ENCODE measurements at places on chromosomes 2 and 18. TPM values are rescaled to one million over a fixed set of nuclear protein-coding genes. Genes with fewer than 3 reads are reported as not detected.

Gene ALLC
- not detected for total RNA-seq

Gene CHCHD5
- 46.6 TPM for total RNA-seq

Gene ARL4C
- 16.2 TPM for total RNA-seq

Gene LYG2
- not detected for total RNA-seq

GRCh38 chr2:66573416-66573815 is 138.5 kb downstream of the MEIS1 start:
- DNase-seq, result peak; percentile 50

- no peak for DNase-seq
Measured at GRCh38 chr2:506866-507265, 170.3 kb downstream of the TMEM18 start.

DNA sequence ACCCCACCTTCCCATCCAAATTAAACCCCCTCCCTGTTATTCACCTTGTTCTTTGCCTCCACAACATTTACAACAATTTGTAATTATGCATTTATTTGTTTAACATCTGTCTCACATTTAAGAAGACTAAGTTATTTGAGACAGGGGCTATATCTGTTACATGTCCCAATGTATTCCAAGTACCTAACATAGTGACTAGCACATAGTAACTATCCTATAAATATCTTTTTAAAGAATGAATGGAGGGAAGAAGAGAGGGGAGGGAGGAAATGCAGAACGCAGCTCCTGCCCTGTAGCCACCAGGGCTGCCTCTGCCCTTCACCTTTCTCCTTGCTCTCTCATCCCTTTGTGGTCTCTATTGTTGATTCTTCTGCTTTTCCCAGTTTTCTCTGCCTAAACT is 40.6 kb downstream of the HDHD2 start:
- DNase-seq, result no peak

DNA sequence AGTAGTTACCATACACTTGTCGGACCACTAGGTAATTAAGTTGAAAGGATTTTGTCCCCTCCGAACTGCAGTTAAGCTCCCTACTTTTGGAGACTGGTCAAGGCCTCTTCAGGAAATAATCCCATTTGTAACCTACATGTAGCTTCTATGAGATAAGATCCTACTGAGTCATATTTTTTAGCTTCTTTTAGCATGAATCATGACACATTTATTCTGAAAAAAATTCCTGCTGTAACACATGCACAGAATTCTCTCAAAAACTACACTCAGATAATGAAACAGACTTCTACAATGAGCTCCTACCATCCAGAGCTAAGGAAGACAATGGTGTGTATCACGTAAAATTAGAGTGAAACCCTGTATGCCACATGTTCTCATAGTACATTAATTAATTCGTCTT is 100.7 kb upstream of the CCDC195 start:
- DNase-seq, result no peak

- no peak for DNase-seq
Measured at GRCh38 chr2:15618449-15618855, 26.8 kb downstream of the DDX1 start.

- no peak for DNase-seq
Measured at GRCh38 chr2:29946505-29946904, 25.1 kb upstream of the ALK start.

- DNase-seq, result peak; percentile 88
Measured at GRCh38 chr2:516944-517343, 160.3 kb downstream of the TMEM18 start.

DNA sequence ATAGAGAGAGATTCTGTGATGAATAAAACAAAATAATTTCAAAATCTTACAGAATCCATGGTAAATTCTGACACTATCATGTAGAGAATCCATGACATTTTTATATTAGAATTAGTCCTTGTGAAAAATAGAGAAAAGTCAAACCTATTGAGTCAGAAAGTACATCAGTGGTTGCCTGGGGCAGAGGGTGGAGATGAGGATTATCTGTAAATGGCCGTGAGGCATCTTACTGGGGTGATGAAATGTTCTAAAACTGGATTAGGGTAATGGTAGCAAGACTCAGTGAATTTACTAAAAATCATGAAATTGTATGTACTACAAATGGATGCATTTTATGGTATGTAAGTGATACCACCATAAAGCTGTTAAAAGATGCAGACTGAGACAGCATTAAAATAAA is 323.1 kb downstream of the SLC8A1 start:
- no peak for DNase-seq

DNA sequence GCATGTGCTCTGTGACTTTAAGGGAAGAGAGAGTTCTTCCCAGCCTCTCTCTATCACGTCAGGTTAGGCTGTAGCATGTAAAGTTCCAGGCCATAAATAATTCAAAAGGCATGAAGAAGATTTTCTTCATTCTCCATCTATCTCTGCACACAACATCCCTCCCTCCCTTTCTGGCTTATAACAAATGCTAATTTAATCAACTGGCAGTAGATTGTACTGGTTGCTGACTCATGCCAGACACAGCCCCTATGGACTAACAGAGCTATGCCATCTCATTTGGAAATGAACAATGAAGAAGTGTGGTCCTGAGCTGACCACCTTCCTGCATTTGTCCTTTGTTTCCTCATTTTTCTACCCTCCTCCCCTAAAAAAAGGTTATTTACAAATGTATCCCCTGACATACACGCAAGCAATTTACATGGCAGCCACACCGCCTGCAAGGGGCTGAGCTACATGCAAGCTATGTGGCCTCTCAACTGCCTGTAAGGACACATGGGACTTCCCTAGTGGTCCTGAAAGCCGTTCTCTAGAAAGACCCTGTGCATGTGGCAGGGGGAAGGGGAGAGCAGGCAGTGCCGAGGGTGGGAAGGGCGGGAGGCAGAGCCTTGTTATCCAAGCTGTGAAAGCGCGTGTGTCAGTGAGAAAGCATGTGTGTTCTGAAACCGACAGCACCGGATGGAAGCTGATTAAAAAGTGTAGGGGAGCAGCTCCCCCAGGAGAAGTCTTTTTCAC is 90.9 kb upstream of the KLF7 start:
- peak; percentile 23 for DNase-seq

- no peak for DNase-seq
Measured at GRCh38 chr2:156009293-156009692, 323.2 kb downstream of the NR4A2 start.

DNA sequence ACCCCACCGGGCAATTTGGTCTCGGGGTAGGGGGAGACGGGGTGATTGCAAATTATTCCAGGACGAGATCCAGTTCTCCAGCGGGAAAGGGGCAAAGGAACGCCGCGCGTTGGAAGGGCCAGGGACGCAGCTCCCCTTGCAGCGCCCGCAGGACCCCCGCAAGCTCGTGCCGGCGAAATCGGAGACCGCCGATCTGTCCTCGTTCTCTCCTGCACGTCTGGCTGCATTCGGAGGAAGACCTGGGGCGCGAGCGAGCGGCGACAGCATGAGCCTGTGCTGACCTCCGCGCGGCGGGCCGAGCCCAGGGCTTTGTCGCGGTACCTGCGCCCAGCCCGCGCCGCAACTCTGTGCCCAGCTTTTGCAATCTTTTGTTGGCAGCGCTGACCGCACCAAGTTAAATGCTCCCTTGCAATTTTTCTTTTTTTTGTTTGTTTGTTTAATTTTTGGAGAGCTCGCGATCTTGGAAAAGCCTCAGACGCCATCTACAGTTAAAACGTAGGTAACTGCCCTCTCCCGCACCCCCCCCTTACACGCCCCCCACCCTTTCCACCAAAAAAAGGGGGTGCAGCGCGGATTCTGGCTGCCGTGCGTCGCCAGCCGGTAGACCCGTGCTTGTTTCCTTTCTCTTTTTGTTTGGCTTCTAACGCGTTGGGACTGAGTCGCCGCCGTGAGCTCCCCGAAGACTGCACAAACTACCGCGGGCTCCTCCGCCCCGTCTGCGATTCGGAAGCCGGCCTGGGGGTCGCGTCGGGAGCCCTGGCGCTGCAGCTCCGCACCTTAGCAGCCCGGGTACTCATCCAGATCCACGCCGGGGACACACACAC is 667 bp downstream of the TRIB2 start:
- DNase-seq, result peak; percentile 78

DNA sequence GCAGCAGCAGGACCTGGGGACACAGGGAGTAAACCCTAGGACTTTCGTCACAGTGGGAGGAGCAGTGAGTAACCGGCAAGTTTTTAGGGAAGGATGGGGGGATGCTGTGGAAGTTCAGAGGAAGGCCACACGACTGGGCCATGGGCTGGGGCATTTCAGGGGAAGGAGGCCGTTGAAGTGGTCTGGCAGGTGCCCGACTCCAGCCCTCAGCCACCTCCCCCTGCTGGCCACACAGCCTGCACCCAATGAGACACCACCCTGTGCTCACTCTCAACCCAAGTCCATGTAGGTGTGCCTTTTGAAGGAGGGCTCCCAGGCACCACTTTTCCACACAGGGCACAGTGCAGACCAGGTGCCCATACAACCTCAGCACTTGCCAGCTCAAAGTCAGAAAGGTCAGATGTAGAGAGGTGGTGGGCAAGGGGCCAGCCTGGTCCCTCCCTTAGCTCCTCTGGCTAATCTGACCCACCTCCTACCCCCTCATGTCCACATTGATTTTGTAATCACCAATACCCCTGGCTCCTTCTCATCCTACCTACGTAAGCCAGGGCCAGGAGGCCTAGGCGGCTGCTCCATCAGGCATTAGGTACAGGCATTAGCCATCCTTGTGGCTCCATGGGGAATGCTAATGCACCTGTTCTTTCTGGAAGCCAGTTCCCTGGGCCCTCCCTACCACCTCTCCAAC is 211.2 kb downstream of the SMAD2 start:
- no peak for DNase-seq

- no peak for DNase-seq
Measured at GRCh38 chr2:48445091-48445725, 84.7 kb upstream of the STON1 start.

DNA sequence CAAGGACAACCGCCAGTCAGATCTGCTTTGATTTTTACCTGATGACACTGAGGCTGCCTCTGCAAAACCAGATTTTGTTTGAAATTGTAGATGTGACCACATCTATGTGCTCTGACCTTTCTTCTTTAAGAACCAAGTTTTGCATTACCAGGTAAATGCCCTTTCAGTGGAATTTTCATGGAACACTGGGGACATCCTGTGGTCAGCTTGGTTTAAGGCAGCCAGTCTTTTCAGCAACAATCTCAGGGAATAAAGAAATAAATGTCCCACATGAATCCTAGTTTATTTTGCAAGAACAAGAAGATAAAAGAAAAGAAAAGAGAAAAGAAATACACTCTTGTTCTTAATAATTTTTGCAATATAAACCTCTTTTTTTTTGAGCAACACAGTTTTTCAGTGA is 90.6 kb downstream of the POU3F3 start:
- DNase-seq, result peak; percentile 42

DNA sequence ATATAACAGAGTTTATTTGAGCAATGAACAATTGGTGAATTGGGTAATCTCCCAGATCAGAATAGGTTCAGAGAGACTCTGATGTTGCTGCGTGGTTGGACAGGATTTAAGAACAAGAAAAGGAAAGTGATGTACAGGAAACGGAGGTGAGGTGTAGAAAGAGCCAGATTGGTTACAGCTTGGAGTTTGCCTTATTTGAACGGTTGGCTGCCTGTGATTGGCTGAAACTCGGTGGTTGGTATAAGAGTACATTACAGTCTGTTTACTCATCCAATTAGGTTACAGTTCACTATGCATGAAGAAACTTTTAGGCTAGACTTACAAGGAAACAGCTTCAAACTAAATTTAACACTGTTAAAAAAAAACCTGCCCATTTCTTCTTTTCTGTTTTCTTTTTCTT is 68.0 kb upstream of the CABLES1 start:
- DNase-seq, result no peak

DNA sequence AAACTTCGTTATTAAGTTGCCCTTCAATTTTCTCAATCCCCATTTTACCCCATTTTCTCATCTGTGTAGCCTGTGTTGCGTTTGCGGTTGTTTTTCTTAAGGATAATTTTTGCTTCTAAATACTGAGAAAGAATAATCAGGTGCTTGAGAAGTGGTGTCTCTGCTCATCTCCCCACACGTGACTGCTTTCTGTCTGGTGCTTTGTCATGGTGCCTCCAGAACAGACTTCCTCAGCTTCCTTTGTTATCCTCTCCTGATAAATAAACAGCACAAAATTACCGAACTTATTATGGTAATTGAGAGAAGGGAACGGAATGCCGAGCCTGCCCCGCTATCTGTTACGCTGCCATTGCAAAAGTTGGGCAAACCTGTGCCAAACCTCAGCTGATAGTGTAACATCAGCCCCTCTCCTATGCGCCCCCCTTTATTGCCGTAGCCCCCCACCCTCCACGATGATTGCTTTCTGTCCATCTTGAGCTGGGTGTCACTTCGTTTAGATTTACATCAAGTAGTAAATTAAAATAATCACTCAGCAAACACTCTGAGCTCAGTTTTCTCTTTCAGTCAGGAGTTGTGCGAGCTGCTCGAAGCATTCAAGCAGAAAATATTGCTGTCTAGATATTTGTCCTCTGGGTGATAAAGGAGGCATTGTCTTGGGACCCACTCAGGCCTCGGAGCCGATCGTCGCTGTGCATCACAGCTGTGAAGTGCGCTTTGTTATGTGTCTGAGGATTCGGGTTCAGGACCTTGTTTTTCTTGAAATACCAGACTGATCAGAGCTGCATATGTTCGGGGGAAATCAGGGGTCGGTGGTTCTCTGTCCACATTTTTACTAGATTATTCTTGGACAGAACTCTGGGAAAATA is 1008.5 kb upstream of the FANCL start:
- peak; percentile 24 for DNase-seq

- DNase-seq, result no peak
Measured at GRCh38 chr2:174686430-174686829, 77.8 kb downstream of the CHRNA1 start.

DNA sequence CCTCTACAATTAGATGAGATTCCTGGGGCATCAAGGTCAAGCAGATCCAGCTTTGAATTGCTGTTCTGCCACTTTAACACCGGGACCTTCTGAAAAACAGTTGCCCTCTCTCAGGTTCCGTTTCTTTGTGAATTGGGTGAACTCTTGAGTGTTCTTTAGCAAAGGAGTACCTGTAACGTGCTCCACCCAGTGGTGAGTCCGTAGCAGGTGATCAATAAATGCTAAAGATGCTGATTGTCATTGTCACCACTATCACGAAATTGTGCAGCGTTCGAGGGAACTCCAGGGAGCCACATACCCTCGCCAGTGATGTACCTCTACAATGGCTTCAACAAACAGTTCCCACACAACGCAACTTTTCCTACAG is 81.9 kb downstream of the TCF7L1 start:
- no peak for DNase-seq

Measured in lung (tissue), 17 donors.